Suprapubic skin (tissue), 4 donors: ENCODE measurements at places on chromosomes 12 and 14.
A peak's percentile ranks its signal among the peaks of the same experiment; 100 is the strongest.

DNA sequence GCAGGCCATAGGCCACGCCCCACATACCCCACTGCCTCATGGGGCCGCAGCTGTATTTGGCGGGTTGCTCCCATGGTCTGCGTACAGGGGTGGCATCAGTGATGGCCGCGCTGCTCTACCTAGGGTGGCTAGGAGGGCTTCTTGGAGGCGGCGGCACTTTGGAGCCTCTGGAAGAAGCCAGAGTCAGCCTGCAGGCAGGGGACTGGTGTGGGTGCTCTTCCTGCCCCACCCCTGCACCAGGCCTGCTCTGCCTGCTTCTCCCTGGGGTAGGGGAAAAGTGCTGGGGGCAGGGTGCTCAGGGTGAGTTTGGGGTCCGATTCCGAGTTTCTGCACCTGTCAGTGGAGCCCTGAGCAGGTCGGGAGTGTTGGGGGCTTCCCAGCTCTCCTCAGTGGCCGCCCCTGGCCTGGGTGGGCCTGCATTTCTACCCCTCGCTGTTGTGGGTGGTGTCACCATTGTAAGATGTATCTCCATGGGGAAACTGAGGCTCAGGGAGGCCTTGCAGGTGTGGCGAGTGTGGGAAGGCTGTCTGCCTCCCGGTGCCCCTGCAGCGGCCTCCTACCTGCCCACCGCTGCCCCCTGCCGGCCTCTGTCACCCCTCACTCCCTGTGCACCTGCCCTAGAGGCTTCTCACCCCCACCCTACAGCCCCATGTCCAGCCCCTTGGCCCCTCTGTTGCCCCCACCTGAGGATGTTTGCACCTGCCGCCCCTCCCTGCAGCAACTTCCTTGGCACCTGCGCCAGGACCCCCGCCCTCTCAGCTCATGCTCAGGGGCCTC, 5.5 kb downstream of the CEP170B start:
- DNase-seq: no peak

DNA sequence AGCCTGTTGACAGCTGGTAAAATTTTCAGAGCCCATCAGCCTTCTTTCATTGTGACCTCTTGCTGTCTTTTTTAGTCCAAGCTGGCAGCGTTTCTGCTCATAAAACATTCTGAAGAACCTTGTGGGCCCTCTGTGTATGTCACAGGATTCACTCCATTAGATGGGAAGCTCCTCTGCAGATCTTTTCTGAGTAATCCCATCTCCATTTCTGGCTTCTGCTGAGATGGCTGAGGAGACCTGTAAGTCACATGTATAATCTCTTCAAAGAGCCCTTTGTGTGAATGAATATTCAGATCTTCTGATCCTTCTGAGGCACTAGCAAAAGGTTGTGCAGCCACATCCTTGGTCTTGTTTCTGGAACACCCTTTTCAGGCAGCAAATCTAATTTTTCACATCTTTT, 2.8 kb downstream of the RXYLT1 start:
- DNase-seq: no peak

GRCh38 chr14:34792598-34792997, 78.2 kb upstream of the CFL2 start:
- no peak for DNase-seq

DNA sequence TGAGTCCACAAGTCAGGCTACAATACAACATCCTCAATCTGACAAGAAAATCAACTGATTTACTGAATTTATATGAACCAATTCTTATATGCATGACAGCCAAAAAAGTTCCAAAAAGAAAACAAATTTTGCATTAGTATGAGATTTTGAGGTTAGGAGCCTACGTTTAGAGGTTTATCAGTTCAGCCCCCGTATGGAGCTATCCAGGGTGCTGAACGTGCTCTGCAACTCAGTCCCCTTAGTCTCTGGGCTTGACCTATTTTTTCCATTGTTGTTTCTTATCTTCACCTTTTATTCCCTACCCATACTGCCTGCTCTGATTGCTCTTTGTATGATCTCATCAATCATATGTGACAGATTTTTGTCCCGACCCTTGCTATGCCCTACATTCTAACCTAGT, 693.0 kb downstream of the NRXN3 start:
- no peak for DNase-seq

DNA sequence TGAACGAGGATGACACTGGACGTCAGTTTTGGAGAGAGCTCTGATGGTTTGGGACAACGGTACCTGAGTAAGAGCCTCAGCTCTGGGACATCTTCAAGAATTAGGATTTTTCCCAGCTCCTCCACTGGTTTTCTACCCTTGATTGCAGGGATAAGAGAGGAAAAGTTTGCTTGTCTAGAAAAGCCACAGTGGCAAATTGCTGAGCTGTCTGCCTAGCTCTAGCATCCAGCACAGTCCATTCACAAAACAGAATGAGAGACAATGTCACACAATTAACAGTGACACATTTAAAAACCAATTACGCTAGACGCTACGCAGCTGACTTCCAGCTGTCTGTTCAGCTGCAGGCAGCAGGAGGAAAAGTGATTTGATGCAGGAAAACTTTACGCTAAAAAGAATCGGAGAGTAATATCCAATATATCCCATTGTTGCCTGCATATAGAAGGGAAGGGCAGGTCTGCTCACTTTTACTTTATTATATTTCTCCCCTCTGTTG, 168.1 kb upstream of the PRICKLE1 start:
- DNase-seq: no peak

GRCh38 chr12:94594443-94594825, 55.9 kb downstream of the TMCC3 start:
- no peak for DNase-seq

- DNase-seq: no peak
These were observed 4.7 kb upstream of the CCER1 start for GRCh38 chr12:90959538-90960139.

DNA sequence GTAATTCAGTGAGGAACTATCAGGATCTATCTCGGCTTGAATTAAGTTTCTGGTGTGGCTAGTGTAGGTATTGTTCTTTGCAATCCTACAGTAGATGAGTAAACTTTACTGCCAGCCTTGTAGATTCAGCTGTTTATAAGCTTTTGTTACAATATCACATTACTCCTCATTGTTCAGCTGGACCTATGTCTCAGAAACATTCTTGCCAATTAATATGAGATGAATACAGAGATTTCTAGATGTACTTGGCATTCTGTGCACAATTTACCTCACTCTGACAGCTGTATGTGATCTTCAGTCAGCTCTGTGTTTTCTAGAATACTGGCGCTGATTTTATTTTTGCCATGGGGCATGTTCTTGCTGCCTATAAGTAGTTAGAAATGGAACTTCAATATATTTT, 55.7 kb downstream of the METTL25 start:
- DNase-seq: no peak

- no peak for DNase-seq
These were observed 98.7 kb upstream of the PDZRN4 start for GRCh38 chr12:41089438-41089837.

DNA sequence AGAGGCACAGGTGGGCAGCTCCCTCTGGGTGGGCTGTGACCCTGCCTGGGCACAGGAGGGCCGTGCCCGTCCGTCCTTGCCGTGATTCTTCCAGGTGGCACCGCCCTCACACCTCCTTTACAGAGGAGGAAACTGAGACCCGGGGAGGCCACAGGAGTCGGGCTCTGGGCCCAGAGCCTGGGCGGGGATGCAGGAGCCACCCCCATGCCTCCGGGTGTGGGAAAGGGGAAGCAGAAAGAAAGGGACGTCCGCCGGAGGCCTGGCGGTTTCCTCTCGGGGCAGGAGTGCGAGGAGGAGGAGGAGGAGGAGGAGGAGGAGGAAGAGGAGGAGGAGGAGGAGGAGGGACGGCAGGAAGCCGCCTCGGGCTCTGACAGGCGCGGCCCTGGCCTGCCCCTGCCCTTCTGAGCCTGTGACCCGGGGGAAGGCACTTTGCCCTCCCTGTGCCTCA, 23.0 kb downstream of the SH2B3 start:
- peak; percentile 79 for DNase-seq

DNA sequence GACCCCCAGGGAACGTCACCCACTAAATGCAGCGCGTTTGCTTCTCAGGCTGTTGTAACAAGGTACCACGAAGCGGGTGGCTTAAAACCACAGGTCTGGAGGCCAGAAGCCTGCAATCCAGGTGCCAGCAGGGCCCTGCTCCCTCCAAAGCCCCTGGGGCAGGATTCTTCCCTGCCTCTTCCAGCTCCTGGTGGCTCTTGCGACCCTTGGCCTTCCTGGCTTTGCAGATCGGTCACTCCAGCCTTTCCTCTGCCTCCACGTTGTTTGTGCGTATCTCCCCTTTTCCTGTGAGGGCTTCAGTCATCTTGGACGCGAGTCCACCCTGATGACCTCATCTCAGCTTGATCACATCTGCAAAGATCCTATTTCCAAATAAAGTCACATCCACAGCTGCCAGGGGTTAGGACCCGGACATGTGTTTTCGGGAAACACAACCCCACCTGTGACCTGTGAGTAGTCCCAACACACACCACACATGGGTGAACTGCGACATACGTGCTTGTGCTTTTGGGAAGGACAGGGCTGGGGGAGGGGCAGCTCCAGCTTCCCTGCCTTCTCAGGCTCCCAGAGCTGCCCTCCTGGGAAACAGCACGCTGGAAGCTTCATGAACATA, 114.5 kb upstream of the NCOR2 start:
- DNase-seq: no peak

- DNase-seq: no peak
These were observed 332.3 kb downstream of the TMEM121 start for GRCh38 chr14:105858676-105859025.
